ENCODE measurements at places on chromosomes 2 and 18.

GRCh38 chr2:39377226-39377939, 59.7 kb downstream of the MAP4K3 start:
- peak; percentile 31 for DNase-seq

- DNase-seq, result no peak
These were observed 16.4 kb downstream of the TET3 start for GRCh38 chr2:74001121-74001520.

- no peak for DNase-seq
These were observed 70.8 kb downstream of the RTP5 start for GRCh38 chr2:241940329-241940728.

DNA sequence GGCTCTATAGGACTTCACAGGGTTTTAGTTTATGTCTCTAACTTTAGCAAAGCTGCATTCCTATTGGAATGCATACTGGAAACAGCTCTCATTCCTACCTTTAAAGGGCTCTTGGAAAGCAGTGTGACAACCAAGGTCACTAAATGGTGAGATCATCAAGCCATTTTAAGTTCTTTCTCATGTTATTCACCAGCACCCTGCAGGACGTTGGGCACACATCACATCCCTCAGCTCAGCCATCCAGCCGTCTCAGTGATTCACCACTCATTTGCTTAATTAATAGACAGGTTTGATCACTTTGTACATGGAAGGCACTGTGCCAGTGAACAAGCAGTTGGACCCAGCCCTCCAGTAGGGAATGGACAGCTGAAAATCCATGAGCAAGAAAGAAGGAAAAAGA, 32.2 kb upstream of the RBM44 start:
- DNase-seq, result no peak

- no peak for DNase-seq
These were observed 148.8 kb upstream of the SRD5A2 start for GRCh38 chr2:31729442-31730092.

- DNase-seq, result no peak
These were observed 107.0 kb upstream of the ZC3H15 start for GRCh38 chr2:186379052-186379451.

GRCh38 chr2:19000776-19001175, 357.6 kb downstream of the OSR1 start:
- no peak for DNase-seq

DNA sequence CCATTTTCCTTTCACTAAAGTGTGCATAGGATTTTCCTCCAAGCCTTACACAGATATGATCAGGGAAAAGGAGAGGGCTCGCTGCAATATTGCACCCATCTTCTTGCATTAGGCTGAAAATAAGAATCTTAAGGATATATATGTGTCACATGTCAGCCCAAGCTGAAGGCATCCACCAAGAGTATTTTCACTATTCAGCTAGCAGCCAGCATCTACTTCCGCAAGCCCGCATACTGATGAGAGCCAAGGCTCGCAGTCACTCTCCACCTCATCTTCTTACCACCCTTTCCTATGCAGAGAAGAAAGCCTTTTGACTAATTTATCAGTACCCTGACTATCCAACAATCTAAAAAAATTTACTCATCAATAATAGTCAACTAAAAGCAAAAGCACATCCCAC, 6.1 kb downstream of the TMEM163 start:
- no peak for DNase-seq

GRCh38 chr18:2986150-2986865, 26.6 kb downstream of the LPIN2 start:
- no peak for DNase-seq

GRCh38 chr2:48711343-48711742, 44.2 kb downstream of the LHCGR start:
- DNase-seq, result no peak

- DNase-seq, result no peak
These were observed 355.9 kb downstream of the PIK3C3 start for GRCh38 chr18:42310956-42311355.

DNA sequence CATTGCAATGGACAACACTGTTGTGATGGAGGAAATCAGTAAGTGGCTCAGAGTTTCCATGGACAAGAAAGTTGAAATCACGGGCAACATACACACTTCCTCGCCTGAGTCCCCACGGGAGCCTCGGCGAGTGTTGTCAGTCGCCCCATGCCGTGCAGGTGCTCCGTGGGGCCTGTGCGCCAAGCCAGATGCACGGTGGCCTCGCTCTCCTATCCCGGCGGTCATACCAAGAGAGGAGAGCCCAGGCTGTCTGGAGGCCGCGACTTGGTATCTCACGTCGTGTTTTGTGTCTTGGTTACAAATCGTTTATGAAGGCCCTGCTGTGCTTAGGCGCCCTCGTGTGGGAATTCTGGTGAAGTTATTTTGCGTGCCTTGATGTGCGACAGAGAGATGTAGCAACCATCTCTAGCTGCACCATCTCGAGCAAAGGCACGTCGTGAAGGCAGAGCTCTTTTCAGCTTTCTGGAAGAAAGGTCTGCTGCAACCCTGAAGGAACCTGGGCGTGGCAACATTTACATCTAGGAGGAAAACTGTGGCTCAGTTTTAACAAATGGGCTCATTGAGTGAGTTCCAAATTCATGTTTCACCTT, 21.8 kb downstream of the ATG4B start:
- no peak for DNase-seq

GRCh38 chr2:94986392-94986963, 39.0 kb upstream of the MAL start:
- no peak for DNase-seq

DNA sequence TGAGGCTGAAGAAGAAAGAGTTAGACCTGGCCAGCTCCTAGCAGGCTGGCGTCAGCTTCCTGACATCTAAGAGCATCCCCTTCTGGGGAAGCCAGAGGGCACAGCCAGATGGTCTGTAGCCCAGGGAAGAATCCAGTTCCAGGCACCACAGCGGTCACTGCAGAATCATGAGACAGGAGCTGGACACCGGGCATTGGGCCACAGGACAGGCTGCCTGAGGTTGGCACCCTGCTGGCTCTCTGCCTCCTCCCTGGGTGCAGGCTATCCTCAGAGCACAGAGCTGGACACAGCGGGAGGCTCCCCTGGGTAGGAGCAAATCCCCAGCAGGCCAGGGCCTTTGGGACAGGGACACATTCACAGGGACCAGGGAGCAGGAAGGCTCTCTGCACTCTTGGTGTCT, 19.8 kb upstream of the ATOH8 start:
- no peak for DNase-seq

DNA sequence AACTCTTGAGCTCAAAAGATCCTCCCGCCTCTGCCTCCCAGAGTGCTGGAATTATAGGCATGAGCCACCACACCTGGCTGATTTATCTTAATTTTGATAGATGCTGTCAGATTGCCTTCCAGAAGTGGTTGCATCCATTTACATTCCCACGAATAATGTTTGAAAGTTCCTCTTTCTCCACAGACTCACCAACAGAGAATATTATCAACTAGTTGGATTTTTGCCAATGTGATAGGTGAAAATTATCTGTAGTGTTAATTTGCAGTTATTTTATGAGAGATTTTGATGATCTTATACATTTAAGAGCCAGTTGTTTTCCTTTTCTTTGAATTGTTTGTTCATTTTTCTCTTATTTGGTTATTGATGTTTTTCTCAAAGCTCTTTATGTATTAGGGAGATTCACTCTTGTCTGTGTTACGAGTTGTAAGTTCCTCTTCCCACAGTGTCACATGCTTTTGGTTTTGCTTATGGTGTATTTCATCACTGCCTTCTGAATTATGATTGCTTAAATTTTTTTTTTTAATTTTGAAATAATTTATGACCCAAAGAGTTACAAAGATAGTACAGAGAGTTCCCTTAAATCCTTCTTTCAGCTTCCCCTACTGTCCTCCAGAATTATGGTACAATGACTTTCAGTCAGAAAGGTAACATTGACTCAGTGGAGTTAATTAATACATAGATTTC, 20.7 kb upstream of the NT5DC4 start:
- no peak for DNase-seq

DNA sequence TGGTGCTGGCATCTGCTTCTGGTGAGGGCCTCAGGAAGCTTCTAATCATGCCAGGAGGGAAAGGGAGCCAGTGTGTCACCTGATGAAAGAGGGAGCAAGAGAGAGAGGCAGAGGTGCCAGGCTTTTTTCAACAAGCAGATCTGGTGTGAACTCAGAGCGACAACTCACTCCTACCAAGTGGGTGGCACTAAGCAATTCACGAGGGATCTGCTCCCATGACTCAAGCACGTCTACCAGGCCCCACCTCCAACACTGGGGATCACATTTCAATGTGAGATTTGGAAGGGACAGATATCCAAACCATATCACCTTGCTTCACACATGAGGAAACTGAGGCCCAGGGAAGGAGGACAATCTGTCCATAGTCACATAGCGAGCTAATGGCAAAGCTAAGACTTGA, 19.1 kb downstream of the FABP1 start:
- DNase-seq, result no peak

- DNase-seq, result no peak
These were observed 8.7 kb upstream of the DIPK1C start for GRCh38 chr18:74465775-74466174.

- DNase-seq, result no peak
These were observed 110.6 kb upstream of the FAM136A start for GRCh38 chr2:70412294-70413070.

DNA sequence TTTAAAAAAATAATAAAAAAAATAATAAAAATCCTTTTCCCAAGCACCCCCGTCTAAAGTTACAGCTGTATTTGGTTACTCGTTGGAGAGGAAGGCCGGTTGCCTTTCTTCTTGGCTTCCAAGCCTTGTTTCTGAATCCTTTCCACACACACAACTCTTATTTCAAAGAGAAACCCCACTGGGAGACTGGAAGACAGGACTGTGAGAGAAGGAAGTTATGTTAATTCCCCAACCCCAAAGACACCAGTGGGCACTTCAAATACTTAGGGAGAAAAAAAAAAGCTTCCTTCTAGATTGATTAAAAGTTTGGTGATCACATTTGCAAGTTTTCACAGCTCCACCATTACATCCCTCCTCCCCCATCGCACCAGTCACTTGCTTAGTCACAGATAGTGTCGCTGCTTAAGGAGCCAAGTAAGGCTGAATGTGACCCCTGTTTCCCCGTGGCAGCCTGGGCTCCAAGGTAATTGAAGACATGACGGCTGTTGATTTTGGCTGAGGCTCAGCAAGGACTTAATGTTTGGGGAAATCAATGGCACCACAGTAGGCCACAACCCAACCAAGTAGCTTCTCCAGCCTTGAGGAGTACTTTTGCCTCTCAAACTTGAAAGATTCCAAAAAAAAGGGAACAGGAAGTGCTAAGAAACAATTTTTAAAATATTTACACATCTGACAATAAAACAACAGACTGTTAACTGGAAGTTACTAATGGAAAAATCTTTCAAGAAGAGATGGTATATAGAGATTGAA, 40.8 kb upstream of the FRZB start:
- DNase-seq, result no peak

DNA sequence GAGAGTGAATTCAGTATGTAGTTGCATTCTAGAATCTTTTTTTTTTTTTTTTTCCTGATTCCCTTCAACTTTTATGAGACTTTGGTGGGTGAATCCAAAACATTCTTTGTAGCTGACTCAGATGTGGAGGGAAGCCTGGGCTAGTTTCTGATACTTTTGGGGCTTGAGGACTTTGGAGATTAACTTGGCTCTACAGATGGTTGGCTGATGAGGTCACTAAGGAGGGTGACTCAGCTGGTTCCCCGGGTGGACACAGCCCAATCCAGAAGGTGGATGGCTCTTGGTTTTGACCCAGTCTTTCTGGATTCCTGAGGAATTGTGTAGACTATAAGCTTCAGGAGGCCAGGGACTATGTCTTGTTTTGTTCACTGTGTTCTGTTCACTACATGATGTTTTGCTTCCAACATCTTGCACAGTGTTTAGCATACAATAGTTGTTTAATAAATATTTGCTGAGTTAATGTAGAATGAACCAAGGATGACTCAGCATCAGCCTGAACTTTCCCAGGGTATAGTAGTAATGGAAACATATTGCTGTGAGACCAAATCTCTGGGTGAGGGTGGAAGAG, 30.5 kb downstream of the LAMA3 start:
- no peak for DNase-seq

DNA sequence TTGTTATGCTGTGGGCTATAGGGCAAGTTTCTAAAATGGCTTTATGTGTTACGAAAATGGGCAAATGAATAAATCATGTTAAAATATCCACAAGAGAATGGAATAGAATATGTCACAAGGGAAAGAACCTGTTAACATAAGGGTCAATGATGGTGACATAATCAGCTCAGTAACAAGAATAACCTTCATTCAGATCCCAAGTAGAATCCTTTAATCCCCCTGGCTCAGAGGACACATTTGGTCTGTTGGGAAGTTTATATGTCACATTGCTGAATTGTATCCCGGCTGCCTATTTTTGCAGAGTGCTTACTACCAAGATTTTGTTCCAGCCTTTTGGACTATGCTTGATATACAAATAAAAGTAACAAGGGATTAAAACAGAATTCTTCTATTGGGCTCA, 13.1 kb upstream of the LGALSL start:
- no peak for DNase-seq

- no peak for DNase-seq
These were observed 432.3 kb downstream of the SUCLG1 start for GRCh38 chr2:84026818-84027217.

DNA sequence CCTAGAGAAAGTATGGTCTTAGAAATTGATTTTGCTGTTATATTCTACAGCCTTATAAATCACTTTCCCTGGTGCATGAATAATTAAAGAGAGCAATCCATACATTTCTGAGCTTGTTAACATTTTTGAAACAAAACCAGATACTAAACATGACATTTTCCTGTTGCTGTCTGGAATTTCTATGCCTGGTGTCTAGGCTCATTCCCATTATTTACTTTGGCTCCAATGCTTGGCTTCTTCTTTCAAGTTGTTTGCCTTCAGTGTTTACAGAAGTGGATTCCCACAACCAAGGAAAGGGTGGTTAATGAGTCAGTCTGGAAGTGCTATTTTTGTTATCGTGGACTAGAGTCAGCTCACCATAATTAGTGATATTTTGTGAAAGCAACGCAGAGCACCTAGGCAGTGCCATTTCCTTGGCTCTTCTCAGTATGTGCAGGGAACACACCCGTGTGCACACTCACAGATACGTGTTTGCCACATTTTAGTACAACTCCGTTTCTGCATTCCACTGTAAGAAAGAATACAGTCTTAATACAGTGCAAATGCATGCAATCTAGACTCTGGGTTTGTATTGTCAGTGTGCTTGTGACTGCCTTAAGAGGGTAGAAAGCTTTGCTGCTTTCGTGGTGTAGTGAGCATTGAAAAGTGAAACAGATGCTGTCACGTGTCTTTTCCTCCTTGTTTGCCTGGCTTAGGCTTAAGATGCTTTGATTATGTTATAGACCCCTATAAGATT, 185.0 kb upstream of the RASGRP3 start:
- no peak for DNase-seq

GRCh38 chr2:45882707-45883602, 231.5 kb downstream of the PRKCE start:
- no peak for DNase-seq

- no peak for DNase-seq
These were observed 9.0 kb upstream of the CREG2 start for GRCh38 chr2:101396316-101396717.

- DNase-seq, result no peak
These were observed 951.9 kb downstream of the TSN start for GRCh38 chr2:122707224-122707824.

GRCh38 chr2:343355-343754, 55.5 kb upstream of the ALKAL2 start:
- no peak for DNase-seq
